ENCODE measurements at places on chromosomes 2 and 18. TPM values are rescaled to one million over a fixed set of nuclear protein-coding genes. Genes with fewer than 3 reads are reported as not detected.

The CIB4 gene
- total RNA-seq = not detected

The C2orf15 gene
- not detected for total RNA-seq

The ACKR3 gene
- 38.3 TPM for total RNA-seq

The SERPINB13 gene
- not detected for total RNA-seq

The DNAH6 gene
- 0.85 TPM for total RNA-seq

The ANKRD30B gene
- 0.49 TPM for total RNA-seq

The PROKR1 gene
- total RNA-seq = 0.65 TPM

The SERPINB12 gene
- total RNA-seq = not detected

The IL1A gene
- not detected for total RNA-seq

The C2orf66 gene
- not detected for total RNA-seq

The FOXD4L1 gene
- total RNA-seq = not detected

The KCNF1 gene
- not detected for total RNA-seq

The HJURP gene
- 1.9 TPM for total RNA-seq

The CYP27C1 gene
- 0.51 TPM for total RNA-seq

The INHA gene
- not detected for total RNA-seq

The MPPE1 gene
- 32.3 TPM for total RNA-seq

The ERICH2 gene
- not detected for total RNA-seq

The OSBPL6 gene
- 2.1 TPM for total RNA-seq

The PREPL gene
- total RNA-seq = 47.4 TPM

The TYMS gene
- total RNA-seq = 10.2 TPM

The TSPYL6 gene
- not detected for total RNA-seq

The CFC1 gene
- not detected for total RNA-seq

The FAM237A gene
- not detected for total RNA-seq

The CXXC1 gene
- total RNA-seq = 34.2 TPM

The INO80C gene
- 5.3 TPM for total RNA-seq

The AUP1 gene
- 109 TPM for total RNA-seq

The NABP1 gene
- total RNA-seq = 237 TPM

The MEP1B gene
- not detected for total RNA-seq

The MLPH gene
- 16.1 TPM for total RNA-seq

The DYTN gene
- total RNA-seq = not detected

The IL1RN gene
- 0.98 TPM for total RNA-seq

The RAMP1 gene
- total RNA-seq = 2.9 TPM

The SIX2 gene
- total RNA-seq = 1.8 TPM

The CYP27A1 gene
- 29.9 TPM for total RNA-seq

The TBR1 gene
- not detected for total RNA-seq

The STEAP3 gene
- total RNA-seq = 15.4 TPM

The KIAA2012 gene
- total RNA-seq = not detected

The TMEM198 gene
- total RNA-seq = 1.7 TPM

The THSD7B gene
- total RNA-seq = 5.1 TPM

The PNO1 gene
- total RNA-seq = 9.4 TPM

The CNGA3 gene
- total RNA-seq = not detected

The ACMSD gene
- not detected for total RNA-seq

The CYS1 gene
- not detected for total RNA-seq

All from subcutaneous adipose tissue (tissue), 4 donors.